CD8-positive, alpha-beta T cell (primary cell): ENCODE measurements at places on chromosomes 12 and 14.

- DNase-seq: no peak
Measured at GRCh38 chr12:89081719-89082369, 270.5 kb downstream of the DUSP6 start.

GRCh38 chr12:32917094-32917611 is 20.6 kb upstream of the PKP2 start:
- DNase-seq: no peak

GRCh38 chr12:119461636-119462214 is 127.2 kb downstream of the CCDC60 start:
- DNase-seq: no peak

GRCh38 chr14:80078501-80078900 is 132.8 kb downstream of the DIO2 start:
- DNase-seq: no peak

- no peak for DNase-seq
Measured at GRCh38 chr14:89126461-89126860, 290.6 kb downstream of the FOXN3 start.
